NCI-H510A treated with DMSO at 0.1 percent for 48 hours (cell line): ENCODE measurements at places on chromosomes 13 and 19.

DNA sequence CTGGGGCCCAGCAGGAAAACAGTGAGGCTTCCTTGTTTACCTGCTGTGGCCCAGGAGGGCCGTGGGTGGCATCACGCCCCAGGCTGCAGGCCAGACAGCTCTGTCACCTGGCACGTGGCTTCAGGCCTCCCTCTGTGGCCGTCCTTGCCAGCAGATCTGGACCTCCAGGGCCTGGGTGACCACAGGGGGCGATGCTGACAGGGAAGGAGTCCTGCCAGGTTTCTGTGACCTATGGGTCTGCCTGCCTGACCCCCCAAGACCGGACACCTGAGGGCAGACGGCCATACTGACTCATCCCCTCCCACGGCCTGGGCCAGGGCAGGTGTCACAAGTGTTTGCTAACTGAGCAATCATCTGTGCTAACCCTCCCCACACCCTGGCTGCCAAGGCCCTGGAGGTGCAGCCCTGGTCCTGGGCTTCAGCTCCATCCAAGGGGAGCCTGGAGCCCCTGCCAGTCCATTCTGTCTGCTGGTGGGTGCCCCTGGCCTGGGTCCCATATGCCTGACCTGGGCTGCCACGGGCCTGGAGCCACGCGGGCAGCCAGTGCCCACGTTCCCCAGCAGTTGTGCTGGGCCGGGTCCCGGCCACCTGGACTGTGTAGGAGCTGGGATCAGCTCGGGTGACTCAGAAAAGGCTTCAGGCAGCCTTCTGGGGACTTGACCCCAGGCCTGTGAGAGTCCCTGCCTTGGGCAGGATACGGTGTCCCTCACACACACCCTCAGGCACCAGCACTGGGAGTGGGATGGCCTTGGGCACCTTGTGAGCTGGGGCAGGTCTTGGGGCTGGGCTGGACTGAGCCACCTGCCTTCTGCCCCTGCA, 3.7 kb downstream of the CDC34 start:
- DNase-seq = no peak

- no peak for DNase-seq
Measured at GRCh38 chr13:111663505-111663904, 343.1 kb downstream of the TEX29 start.

DNA sequence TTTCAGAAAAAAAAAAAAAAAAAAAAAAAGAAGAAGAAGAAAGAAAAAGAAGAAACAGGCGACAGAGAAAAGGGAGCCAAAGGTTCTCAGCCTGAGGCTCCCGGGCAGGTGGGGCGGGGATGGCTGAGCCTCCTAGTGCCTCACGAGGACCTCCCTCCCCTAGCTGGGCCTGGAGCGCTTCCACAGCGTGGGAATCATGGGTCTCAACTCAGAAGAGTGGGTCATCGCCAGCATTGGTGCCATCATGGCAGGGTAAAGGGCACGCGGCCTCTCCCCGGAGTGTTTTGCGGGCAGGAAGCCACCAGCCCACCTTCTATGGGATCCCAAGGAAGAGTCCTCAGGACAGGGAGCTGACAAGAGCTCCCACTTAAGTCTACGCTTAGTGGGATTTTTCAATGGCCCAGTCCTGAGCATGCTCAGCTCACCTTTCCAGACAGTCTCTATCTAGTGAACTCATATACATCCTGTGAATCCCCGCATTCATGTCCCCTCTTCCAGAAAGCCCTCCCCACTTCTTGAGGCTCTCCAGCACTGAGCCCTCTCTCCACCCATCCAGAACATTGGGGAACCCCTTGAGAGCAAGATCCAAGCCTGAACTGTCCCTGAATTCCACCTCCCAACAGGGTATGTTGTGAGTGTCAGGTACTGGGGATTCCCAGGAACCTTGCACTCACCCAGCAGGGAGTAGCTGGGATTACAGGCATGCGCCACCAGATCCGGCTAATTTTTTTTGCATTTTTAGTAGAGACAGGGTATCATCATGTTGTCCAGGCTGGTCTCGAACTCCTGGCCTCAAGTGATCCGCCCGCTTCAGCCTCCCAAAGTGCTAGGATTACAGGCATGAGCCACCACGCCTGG, 69.6 kb downstream of the ACSBG2 start:
- no peak for DNase-seq

DNA sequence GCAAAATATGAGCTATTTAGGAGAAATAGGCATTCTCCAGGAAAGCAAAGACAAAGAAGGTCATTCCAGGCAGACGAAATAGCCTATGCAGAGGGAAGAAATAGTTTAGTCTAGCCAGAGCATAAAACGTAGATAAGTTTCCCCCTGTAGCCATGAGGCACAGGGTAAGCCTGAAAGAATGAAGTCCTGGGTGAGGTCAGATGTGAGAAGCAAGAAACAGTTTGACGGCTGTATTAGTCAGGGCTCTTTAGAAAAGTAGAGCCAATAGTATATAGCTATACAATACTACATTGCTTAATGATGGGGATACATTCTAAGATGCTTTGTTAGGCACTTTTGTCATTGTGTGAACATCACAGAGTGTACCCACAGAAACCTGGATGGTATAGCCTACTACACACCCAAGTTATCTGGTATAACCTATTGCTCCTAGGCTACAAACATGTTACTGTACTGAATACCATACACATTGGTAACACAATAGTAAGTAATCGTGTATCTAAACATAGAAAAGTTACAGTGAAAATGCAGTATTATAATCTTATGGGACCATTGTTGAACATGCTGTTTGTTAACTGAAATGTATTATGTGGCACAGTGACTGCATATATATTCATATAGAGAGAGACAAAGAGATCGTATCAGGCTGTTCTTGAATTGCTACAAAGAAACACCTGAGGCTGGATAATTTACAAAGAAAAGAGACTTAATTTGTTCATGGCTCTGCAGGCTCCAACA, 59.3 kb upstream of the WDFY2 start:
- DNase-seq = no peak

- DNase-seq = no peak
Measured at GRCh38 chr19:17762505-17763229, 11.4 kb downstream of the FCHO1 start.

GRCh38 chr13:39417131-39417530, 185.9 kb downstream of the LHFPL6 start:
- DNase-seq = no peak

GRCh38 chr13:101567841-101568240, 115.4 kb downstream of the ITGBL1 start:
- no peak for DNase-seq

DNA sequence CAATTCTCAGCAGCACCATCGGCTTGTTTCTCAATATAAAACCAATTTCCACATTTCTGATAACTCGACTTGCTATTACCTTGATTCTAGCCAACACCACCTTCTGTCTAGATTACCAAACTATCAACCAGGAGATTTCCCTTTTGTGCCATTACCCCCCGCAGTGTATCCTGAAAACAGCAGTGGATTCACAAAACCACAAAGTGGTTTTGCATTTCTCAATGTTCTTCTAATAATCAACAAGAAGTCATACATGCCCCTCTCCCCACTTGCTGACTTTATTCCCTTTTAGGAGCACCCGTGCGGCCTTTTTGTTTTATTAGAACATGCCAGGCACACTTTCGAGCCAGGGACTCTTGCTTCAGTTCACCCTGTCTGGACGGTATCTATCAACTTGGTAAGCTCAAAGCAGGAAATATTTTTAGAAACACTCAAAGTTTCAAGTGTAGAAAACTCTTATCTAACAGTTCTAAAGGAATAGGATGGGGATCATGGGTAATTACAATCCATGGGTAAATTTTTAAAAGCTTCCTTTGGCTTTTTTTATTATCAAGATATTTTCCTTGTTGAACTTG, 967.4 kb downstream of the EFNB2 start:
- DNase-seq = no peak

GRCh38 chr19:15187026-15188007, 13.5 kb downstream of the NOTCH3 start:
- no peak for DNase-seq

- DNase-seq = no peak
Measured at GRCh38 chr19:29674374-29675119, 9.3 kb downstream of the PLEKHF1 start.

DNA sequence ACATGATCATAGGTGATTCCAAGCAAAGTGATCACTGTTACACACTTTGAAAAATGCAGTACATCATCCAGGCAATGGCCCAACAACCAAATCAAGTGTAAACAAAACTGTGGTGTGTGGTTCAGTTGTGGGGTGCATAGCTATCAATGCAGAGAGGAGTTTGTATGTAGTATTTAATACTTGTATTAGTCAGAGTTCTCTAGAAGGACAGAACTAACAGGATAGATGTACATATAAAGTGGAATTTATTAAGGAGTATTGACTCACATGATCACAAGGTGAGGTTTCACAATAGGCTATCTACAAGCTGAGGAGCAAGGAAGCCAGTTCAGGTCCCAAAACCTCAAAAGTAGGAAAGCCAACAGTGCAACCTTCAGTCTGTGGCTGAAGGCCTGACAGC, 249.3 kb upstream of the HTR2A start:
- no peak for DNase-seq

- peak; percentile 55 for DNase-seq
Measured at GRCh38 chr19:39557811-39558623, 18.1 kb upstream of the EID2 start.

GRCh38 chr13:99135591-99135990, 65.1 kb upstream of the UBAC2 start:
- DNase-seq = no peak
